ENCODE measurements at places on chromosomes 5 and 9.

- DNase-seq = no peak
These were observed 25.0 kb upstream of the HMCN2 start for GRCh38 chr9:130240410-130241197.

DNA sequence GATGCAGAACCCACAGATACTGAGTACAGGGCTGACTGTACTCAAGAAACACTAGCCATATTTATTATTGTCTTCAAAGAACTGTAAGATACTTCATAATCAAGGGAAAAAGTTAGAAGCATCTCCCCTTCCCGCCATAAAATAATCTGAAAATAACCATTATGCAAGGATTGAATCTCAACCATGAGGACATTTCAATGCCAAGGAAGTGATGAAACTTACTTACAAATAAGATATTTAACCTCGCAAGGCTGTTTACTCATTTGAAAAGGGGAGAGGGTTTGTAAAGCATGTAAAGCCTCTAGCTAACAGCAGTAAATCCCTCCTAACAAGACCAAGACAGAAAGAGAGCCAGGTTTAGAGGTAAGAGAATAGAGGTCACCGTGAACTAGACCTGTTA is 6.3 kb downstream of the MYO10 start:
- no peak for DNase-seq

- DNase-seq = no peak
These were observed 19.3 kb downstream of the RASEF start for GRCh38 chr9:83043597-83043996.

- no peak for DNase-seq
These were observed 294.1 kb upstream of the CD180 start for GRCh38 chr5:67490543-67491321.

DNA sequence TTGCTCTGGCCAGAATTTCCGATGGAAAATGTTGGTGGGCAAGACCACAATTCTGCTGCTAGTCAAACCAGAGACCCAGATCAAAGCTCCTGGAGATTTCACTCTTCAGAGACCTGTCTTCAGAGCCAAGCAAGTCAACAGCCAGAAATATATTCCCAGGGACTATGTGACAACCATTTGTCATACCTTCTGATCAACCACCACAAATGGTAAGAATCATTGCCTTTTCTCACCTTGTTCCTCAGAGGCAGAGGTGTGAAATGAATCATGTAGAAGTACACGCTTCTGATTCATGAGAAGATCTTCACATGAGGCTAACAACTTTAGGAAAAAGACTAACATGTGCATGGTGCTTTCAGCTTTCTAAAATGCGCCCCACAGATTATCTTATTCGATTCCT is 53.5 kb downstream of the SUSD1 start:
- no peak for DNase-seq

DNA sequence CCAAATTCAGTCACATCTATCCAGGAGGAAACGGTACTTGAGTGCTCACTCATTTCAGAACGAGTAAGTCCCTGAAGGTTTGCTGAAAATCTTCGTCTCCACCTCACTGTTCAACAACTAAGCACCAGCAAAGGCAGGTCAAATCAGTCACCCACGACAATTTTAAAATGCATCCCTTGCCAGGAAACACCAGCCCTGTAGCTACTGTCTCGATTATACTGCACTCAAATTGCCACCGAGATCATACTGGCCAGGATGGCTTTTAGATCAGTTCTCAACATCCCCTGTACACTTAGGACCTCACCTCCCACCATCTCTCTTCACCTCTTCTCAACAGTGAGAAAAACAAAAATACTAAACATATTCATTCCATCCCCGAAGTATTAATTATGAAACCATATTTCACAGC is 298.6 kb downstream of the AGTPBP1 start:
- DNase-seq = no peak
